ENCODE measurements at places on chromosomes 11 and 22.

DNA sequence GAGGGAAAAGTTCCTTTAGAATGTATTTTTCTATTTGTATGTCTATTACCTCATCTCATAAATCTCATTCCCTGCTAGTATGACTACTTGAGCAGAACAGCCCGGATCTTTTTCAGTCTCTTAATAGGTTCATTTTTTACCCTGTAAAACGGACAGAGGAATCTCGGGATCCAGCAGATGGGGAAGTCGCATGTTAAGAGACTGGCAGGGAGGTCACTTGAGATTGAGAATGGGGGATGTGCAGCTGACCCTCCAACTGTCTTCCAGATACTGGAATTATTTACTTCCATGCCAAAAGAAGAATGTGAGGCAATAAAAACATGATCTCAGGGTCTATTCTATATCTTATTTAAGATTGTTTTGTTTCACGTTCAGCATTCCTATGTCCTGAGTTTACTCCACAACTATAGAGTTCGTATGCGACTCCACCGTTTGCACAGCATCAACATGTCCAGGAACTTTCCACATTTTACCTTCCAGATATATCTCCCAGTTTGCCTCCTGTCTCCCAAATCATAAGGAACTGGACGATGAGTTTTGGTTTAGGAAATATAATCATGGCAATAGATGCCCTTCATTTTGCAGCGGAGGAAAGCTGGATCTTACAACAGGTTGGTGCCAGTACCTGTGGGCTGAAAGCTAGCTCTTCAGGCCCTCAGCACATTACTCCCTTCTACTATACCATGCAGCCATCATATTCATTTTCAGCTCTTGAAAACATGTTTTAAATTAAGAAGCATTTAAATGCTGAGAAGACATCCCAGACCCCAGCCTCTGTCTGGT is 181.5 kb downstream of the MAML2 start:
- DNase-seq: peak; percentile 78

- DNase-seq: peak; percentile 38
Measured at GRCh38 chr11:96272529-96273222, 70.3 kb downstream of the MAML2 start.

- DNase-seq: no peak
Measured at GRCh38 chr11:57777969-57778317, 16.3 kb downstream of the CTNND1 start.

GRCh38 chr22:30609260-30610185 is 2.5 kb downstream of the TCN2 start:
- peak; percentile 68 for DNase-seq

DNA sequence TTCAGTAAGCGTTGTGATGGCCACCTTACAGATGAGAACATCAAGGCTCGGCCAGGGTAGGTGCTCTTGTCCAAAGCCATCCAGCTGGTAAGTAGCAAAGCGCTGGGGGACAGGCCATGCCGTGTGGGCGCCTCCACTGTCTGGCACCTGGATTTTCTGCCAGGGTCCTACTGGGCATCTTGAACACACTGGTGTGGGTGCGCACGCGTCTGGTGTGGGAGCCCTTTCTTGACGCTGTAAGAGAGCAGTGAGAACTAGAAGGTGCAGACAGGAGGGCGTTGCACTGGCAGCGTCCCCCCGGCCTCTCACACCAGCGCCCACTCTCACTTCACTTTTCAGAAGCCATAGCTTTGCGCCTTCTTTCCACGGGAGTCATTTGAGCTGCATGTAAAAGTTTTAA is 296.6 kb downstream of the TBC1D22A start:
- DNase-seq: no peak

DNA sequence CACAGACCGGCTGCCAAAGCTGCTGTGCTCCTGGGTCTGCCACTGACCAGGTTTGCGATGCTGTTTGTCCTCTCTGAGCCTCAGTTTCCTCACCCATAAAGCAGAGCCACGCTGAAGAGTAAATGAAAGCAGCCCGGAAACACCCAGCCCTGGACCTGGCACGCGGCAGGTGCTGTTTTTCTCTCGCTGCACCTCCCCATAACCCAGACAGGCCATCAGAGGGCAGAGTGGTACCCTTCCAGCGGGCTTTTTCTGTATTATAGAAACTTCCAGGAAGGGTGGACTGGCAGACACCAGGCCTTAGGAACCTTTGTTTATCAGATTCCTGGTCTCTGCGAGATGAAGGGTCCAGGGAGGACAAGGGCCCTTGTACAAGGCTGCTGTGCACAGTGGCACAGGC is 17.9 kb upstream of the FGF19 start:
- no peak for DNase-seq

GRCh38 chr22:24728790-24729637 is 45.5 kb downstream of the PIWIL3 start:
- peak; percentile 1 for DNase-seq

DNA sequence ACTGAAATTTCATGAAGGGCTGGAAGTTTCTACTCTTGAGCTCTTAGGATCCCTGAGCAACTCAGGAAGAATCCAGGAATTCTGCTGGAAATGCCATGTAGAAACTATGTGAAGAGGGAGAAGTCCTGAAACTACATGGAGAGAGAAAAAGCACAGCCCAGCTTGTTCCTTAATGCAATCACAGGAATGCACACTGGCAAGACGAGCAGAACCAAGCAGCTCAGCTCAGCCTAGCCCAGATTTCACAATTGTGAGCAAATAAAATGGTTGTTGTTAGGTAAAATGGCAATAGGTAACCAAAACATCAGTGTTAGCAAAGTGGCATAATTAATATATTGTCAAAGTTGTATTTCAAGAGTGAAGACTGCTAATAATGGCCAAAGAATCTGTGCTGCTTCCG is 28.1 kb downstream of the ZNF214 start:
- peak; percentile 58 for DNase-seq

- DNase-seq: no peak
Measured at GRCh38 chr11:124346311-124346955, 26.4 kb upstream of the OR8D2 start.

GRCh38 chr22:27401321-27401720 is 400.2 kb downstream of the MN1 start:
- peak; percentile 82 for DNase-seq

- DNase-seq: no peak
Measured at GRCh38 chr11:87012673-87013072, 25.1 kb upstream of the TMEM135 start.

DNA sequence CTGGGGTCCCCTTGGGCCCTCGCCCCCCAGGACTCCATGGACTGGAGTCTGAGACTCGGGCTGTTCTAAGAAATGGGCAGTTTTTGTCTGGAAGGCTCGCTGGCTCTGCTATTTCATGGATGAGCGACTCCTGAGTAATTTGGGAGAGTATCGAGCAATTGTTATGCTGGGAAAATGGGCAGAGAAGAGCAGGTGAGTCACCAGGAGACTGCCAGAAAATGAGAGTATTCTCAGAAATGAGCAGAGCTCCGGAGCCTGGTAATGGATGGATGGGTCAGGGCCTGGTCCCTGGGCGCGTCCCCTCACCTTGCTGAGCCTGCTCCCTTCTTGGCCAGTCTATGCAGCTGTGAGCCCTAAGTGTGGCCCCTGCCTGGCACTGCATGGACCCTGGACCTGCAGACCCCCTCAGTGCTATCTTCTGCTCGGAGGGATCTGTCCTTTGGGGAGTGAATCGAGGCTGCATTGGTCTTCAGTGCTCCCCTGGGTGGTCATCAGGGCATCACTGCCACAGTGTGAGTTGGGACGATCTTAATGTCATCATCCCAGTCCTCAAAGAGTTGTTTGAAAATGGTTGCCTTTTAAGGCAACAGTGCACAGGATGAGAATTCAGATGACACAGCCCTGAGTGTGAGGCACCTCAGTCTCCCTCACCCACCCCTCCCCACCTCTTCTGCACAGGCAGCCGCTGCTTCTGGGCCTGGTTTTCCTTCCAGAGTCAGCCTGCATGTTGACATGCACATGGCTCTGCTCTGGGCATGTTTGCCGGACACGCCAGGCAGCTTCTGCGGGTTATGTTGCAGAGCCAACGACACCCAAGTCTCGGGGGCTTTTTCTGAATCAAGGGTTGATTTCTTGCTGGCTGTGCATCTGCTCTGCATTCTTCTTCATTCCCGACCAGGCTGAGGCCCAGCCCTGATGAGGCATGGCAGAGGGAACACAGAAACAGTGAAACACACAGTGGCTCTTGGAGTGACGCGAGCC is 519.0 kb downstream of the TBC1D22A start:
- DNase-seq: peak; percentile 55

DNA sequence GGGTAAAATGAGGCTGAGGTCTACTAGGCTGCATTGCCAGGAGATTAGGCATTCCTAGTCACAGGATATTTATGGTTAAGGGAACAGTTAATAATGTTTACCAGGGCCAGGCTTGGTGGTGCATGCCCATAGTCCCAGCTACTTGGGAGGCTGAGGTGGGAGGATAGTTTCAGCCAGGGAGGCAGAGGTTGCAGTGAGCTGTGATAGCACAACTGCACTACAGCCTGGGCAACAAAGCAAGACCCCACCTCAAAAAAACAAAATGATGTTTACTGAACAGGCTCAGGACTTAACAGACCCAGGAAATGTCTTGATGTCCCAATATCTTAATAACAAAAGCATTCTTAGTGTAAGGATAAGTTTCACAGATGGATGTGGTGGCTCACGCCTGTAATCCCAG is 2.8 kb upstream of the MRPL16 start:
- no peak for DNase-seq

DNA sequence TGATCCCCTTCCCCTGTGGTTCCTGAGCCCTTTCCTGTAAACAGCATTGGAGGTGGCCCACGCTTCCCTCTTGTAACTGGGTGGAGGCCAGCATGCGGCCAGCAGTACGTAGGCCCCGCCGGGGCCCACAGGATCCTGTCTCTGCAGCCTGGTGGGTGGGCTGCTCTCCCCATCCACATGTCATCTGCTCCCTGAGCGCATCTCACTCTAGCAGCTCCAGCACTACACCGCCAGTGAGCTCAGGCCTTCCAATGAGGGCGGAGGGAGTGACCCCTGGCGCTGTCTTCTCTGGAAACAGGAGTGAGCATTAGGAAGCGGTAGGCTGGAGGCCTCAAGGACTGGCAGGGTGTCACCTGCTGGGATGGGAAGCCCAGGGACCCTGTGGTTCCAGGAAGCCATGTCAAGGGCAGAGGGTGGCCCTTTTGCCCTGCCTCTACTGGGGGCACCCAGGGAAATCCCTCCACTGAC is 363.9 kb downstream of the TBC1D22A start:
- no peak for DNase-seq

- no peak for DNase-seq
Measured at GRCh38 chr11:134485316-134485715, 73.3 kb upstream of the B3GAT1 start.

Measured in fibroblast of skin of abdomen (primary cell).